Keratinocyte (primary cell): ENCODE measurements at places on chromosomes 2 and 18.

- H3K36me3 ChIP-seq: no peaks in the 10 kb centered on the region
- no peak overlapping the region for H3K4me3 ChIP-seq
- H3K27ac ChIP-seq: no peak overlapping the region
- no peaks in the 10 kb centered on the region for H3K27me3 ChIP-seq
- no peaks in the 10 kb centered on the region for H3K4me1 ChIP-seq
Measured at GRCh38 chr2:164053021-164053420, 317.2 kb upstream of the FIGN start.

DNA sequence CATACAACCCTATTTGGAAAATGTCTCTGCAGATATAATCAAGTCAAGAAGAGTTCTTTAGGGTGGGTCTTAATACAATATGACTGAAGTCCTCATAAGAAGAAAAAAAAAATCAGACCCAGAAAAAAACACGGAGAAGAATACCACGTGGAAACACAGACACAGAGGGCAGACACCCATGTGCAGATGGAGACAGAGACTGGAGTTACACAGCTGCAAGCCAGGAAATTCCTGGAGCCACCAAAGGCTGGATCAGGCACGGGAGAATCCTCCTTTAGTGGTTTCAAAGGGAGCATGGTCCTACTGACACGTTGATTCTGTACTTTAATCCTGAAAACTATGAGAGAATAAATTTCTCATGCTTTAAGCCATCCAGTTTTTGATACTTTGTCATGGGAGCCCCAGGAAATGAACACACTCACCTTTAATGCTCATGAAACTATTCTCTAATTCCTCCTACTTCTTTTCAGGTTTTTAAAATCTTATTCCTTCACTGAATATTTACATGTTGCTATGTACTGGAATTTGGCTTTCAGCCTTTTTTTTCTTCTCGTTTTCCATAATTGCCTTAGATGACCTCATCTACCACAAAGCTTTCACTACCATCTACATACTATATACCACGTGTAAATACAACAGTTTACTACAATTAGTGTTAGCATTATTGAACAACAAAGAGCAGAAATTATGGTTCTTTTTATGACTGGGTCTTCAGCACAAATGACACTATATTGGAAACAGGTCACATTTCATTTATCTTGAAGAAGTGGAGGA lies 529.1 kb downstream of the IRS1 start:
- no peak overlapping the region for H3K4me3 ChIP-seq
- H3K27ac ChIP-seq: no peak overlapping the region
- H3K27me3 ChIP-seq: no peaks in the 10 kb centered on the region
- no peak for DNase-seq

DNA sequence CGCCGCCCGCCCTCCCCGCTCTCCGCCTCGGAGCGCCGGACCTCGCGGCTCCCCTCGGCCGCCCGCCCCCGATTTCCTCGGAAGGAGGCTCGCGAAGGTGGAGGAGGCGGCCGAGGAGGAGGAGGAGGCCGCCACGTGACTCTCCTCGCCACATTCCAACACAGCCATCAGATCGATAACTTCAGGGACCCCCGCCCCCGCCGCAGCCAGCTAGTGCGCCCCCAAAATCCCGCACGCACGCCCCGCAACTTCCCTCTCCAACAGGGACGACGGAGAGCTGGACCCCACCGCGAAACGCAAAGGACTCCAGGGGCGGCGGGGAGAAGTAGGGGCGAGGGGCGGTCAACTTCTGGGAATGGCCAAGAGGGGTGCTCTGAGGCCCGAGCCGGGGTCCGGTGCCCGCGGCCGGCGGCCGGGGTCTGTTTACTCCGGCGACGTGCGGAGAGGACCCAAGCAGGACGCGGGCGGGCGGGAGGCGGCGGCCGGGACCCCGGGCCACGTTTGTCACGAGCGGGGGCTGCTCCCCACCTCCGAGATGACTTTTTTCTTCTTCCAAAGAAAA lies 2.0 kb downstream of the ZNF521 start:
- DNase-seq: no peak
- H3K4me1 ChIP-seq: peaks cover 12% of the 10 kb centered on the region
- peaks cover 41% of the 10 kb centered on the region for H3K27me3 ChIP-seq
- H3K36me3 ChIP-seq: no peaks in the 10 kb centered on the region
- H3K27ac ChIP-seq: no peak overlapping the region
- H3K4me3 ChIP-seq: peak overlapping the region; percentile 56

- no peak for DNase-seq
- H3K36me3 ChIP-seq: no peaks in the 10 kb centered on the region
- no peaks in the 10 kb centered on the region for H3K27me3 ChIP-seq
- H3K4me3 ChIP-seq: no peak overlapping the region
Measured at GRCh38 chr18:24362757-24363156, 34.9 kb downstream of the OSBPL1A start.

- no peak for DNase-seq
- H3K36me3 ChIP-seq: no peaks in the 10 kb centered on the region
- no peaks in the 10 kb centered on the region for H3K27me3 ChIP-seq
- H3K27ac ChIP-seq: no peak overlapping the region
- no peaks in the 10 kb centered on the region for H3K4me1 ChIP-seq
- H3K4me3 ChIP-seq: no peak overlapping the region
Measured at GRCh38 chr2:138811431-138811830, 31.2 kb upstream of the NXPH2 start.

GRCh38 chr18:31233621-31234275 lies 71.1 kb upstream of the DSC1 start:
- H3K4me1 ChIP-seq: peaks cover 18% of the 10 kb centered on the region
- no peaks in the 10 kb centered on the region for H3K36me3 ChIP-seq
- no peak overlapping the region for H3K27ac ChIP-seq
- no peak for DNase-seq
- no peak overlapping the region for H3K4me3 ChIP-seq
- H3K27me3 ChIP-seq: no peaks in the 10 kb centered on the region

DNA sequence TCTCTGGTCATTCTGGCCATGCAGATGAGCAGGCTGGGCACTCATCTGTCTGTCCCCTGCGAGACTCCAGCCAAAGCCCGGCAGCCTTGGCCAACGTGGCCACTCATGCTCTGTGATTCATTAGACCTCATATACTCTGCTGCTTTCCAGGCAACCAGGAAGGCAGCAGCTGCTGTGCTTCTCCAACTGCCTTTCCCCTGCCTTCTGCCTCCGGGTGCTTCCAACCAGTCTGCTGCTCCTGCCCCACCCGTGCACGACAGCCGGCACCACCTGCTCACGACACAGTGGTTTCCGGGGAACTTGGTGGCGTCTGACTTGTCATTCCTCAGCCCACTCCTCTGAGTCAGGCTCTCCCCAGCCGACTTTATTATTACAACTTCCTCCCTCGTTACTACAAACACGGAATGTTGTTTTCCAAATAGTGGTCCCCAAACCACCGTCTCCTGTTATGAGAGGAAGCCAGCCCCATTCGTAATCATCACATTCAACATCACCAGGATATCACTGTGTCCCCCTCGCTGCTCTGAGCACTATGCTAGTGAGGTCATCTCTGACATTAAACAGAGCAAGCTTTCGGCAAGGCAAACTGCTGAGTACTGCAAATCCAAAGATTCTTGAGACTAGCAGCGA lies 392.4 kb downstream of the ALK start:
- H3K4me1 ChIP-seq: no peaks in the 10 kb centered on the region
- H3K27ac ChIP-seq: no peak overlapping the region
- H3K4me3 ChIP-seq: no peak overlapping the region
- H3K27me3 ChIP-seq: peaks cover 6% of the 10 kb centered on the region
- no peaks in the 10 kb centered on the region for H3K36me3 ChIP-seq

DNA sequence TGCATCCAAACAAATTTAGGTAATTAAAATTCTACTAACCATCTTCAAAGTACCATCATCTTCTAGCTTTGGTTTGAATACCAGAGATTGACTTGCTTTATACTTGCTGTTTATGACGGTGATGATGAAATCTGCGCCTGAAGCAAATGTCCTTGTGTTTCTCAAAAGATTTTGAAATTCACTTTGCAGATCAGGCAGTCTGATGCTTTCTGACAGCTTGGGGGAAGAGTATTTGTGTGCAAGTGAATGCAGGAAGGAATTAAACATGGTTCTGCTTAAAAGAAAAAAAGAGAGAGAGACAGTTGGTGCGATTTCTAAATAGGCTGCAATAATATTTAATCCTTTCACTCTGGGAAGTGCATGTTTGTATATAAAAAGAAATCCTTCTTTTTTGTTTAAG lies 29.6 kb downstream of the CSRNP3 start:
- H3K27me3 ChIP-seq: no peaks in the 10 kb centered on the region
- no peak overlapping the region for H3K4me3 ChIP-seq
- H3K27ac ChIP-seq: no peak overlapping the region
- DNase-seq: no peak
- no peaks in the 10 kb centered on the region for H3K4me1 ChIP-seq
- no peaks in the 10 kb centered on the region for H3K36me3 ChIP-seq

DNA sequence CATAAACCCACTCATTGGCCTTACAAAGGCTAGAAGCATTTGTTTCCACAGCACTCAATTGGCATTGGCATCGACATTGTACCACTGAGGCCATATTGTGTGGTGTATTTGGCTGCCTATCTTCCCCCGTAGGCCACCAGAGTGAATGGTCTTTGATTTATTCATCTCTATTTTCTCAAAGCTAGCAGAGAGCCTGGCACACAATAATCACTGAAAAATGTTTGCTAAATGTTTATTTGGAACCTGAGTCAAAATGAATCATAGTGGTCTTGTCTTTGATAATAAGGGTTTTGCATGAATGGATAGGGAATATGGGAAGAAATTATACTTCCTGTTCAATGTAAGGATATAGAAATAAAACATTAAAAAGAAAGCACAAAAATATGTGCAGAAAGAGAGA lies 107.3 kb upstream of the SLC8A1 start:
- no peak overlapping the region for H3K27ac ChIP-seq
- H3K27me3 ChIP-seq: no peaks in the 10 kb centered on the region
- H3K36me3 ChIP-seq: no peaks in the 10 kb centered on the region
- H3K4me1 ChIP-seq: no peaks in the 10 kb centered on the region
- no peak overlapping the region for H3K4me3 ChIP-seq
- no peak for DNase-seq

- no peaks in the 10 kb centered on the region for H3K36me3 ChIP-seq
- H3K27ac ChIP-seq: no peak overlapping the region
- no peak overlapping the region for H3K4me3 ChIP-seq
- H3K27me3 ChIP-seq: no peaks in the 10 kb centered on the region
- H3K4me1 ChIP-seq: no peaks in the 10 kb centered on the region
- DNase-seq: no peak
Measured at GRCh38 chr2:204265681-204266181, 279.5 kb upstream of the PARD3B start.

GRCh38 chr2:226497146-226497909 lies 302.3 kb downstream of the IRS1 start:
- H3K27ac ChIP-seq: no peak overlapping the region
- no peak for DNase-seq
- no peaks in the 10 kb centered on the region for H3K27me3 ChIP-seq
- no peak overlapping the region for H3K4me3 ChIP-seq

DNA sequence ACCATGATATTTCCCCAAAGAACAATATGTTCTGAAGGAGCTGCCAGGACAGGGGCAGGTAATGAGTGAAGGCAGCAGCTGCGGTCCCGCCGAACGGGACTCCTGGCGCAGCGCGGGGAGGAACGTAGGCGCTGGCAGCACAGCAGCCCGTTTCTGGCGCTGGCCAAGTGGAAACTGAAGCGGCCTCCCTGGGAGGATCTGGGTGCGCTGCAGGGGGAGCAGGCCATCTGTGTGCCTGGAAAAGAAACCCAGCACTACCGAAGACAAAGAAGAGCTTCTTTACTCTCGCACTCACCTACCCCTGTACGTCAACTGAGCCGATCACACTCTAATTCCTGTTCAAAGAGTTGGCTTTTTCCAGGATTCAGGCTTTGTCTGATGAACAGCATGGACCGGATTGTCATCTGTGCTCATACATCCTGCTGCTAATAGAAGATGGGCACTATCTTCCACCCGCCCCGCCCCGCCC lies 11.8 kb downstream of the G6PC2 start:
- H3K27ac ChIP-seq: no peak overlapping the region
- no peaks in the 10 kb centered on the region for H3K4me1 ChIP-seq
- H3K4me3 ChIP-seq: no peak overlapping the region
- H3K36me3 ChIP-seq: no peaks in the 10 kb centered on the region
- DNase-seq: no peak

- H3K27ac ChIP-seq: no peak overlapping the region
- DNase-seq: no peak
- no peak overlapping the region for H3K4me3 ChIP-seq
- no peaks in the 10 kb centered on the region for H3K27me3 ChIP-seq
Measured at GRCh38 chr2:191557841-191558240, 120.1 kb upstream of the NABP1 start.
